Fibroblast of skin of back (primary cell): ENCODE measurements at places on chromosomes 2 and 18.
A peak's percentile ranks its signal among the peaks of the same experiment; 100 is the strongest.

DNA sequence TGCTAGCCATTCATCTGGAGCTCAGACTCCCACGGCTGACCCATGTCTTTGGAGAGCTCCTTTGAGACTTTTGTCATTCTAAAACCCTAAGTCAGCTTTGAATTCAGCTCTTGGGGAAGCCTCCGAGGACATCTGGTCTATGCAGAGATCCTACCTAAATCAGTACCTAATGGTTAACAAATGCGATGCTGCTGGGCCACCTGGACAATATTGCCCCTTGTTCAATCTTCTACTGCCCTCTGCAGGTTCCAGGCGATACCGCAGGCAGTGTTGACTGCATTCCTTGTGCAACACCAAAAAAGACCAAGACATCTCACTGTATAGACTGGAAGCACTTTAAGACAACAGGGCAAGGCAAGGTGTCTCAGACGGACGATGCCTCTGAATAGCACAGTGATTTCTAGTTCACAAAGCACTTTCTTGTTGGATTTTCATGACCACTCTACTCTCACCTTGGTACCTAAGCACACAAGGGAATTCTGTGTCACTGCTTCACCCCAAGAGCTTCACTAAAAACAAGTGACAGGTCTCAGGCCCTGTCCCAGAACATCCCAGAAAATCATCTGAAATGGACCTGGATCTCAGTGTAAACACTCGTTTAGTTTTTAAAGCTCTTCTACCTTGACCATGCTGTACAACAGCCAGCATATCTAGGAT is 80.9 kb downstream of the XDH start:
- peak; percentile 76 for DNase-seq

- DNase-seq, result peak; percentile 27
Observed at GRCh38 chr2:217993138-217993537, 9.7 kb downstream of the TNS1 start.

GRCh38 chr18:28041366-28041765 is 135.6 kb downstream of the CDH2 start:
- DNase-seq, result peak; percentile 76

- no peak for DNase-seq
Observed at GRCh38 chr18:47809420-47809819, 121.0 kb downstream of the SMAD2 start.

- DNase-seq, result no peak
Observed at GRCh38 chr2:9939587-9940485, 11.7 kb upstream of the GRHL1 start.

DNA sequence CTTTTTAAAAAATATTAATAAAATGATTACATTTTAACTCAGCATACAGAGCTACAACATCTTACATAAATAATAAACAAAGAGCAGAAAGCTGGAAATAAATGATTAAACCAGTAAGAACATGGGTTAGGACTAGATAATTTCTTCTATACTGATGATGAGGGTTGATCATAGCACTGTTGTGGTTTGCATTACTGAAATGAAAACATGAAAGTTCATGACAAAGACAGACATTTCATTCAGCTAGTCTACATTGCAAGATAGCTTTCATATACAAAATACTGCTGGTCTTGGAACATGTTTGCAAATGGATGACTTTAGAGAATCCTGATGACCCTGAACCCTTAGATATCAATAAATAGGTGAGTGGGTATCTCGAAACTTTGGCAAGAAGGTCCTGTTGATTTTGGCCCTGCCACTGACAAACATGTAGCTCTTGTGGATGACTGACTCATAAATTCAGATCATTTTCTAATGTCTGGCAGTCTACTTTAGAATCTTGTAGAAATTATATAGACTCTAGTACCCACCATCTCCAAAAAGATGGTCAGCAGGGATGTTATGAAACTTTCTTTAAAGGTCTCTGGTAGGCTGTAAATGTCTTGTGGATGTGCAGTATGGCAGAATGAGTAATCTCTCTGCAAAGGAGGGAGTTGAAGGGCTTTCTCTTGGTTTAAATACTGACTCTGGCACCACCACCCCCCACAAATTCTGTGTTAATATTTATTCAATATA is 15.5 kb upstream of the CDC42EP3 start:
- DNase-seq, result peak; percentile 59
